ENCODE measurements at places on chromosomes 4 and X.

DNA sequence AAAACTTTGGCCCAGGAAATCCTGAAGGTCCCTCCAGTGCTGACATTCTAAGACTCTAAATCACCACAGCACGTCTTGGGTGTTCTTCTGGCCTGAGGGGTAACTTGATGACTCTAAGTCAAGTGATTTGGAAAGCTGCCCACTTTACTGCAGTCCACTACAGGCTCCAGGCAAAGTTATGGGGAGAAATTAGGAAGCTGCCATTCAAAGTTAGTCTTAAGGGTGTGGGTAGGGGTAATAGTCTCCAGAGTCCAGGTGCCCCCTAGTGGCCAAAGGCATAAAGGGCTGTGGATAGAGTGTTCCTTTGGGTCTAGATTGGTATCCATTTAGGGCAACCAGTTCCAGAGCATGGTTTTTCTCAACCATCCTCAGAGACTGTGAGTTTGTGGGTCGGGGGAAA lies 38.7 kb upstream of the SLC16A2 start:
- no peak for DNase-seq

- DNase-seq: no peak
Measured at GRCh38 chrX:53421125-53421524, 1.3 kb downstream of the SMC1A start.

DNA sequence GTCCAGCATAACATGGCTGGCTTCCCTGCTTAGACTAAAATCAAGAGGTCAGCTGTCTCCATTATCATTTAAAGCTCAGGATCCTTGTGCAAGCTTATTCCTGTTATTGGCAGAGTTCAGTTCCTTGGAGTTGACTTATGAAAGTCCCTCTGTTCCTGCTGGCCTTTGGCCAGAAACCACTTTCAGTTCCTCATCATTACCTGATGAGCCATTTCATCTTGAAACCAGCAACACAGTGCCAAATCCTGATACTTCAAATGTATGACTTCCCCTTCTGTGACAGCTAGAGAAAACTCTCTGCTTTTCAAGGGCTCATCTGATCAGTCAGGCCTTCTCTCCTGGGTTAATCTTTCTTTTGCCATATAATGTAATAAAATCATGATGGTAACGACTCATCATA lies 110.6 kb upstream of the FSTL5 start:
- no peak for DNase-seq

- no peak for DNase-seq
Measured at GRCh38 chr4:173045571-173045970, 123.0 kb upstream of the GALNT7 start.

- no peak for DNase-seq
Measured at GRCh38 chr4:15689540-15689939, 7.9 kb downstream of the FAM200B start.
